ENCODE measurements at places on chromosomes 6 and 20.

- no peak for DNase-seq
These were observed 221.6 kb downstream of the OGFRL1 start for GRCh38 chr6:71510057-71510713.

DNA sequence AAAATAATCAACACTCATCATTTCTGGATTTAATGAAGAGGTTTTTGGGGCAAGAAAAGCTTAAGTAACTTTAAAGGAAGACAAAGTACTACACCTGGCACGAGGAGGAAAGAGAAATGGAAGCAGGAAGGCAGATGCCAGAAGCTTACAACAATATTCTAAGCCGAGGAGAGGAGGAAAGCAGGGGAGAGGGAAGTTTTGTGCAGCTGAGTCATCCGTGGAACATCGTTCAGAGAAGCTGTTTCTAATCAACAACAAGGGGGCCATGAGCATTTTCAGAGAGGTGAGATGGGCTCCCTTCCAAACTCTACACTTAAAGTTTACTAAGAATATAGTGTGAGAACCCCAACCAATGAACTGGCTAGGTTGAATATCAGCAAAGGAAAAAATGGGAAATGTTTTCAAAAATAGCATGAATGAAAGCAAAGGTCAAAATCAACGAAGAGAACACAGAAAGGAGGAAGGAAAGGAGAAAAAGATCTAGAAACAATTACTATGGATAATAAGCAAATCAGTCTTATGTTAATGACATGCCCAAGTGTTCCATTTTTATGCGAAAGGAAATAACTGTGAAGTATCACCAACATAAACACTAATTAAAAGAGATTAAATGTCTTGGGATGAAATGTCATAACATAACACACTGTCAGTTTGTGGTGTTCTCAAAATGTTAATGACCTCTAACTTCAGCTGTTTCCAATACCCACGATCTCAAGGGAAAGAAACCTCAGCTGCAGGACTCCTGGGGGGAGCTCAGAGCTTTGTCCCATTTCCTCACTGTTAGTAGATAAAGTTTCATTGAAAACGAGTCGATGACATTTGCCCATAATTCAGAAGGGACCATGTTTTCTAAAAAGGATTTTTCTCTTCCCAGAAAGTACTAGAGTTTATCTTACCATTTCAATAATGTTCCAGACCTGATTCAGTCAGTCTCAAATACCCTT is 203.4 kb upstream of the STXBP5 start:
- no peak for DNase-seq

- no peak for DNase-seq
These were observed 10.1 kb downstream of the TGM3 start for GRCh38 chr20:2305946-2306345.

DNA sequence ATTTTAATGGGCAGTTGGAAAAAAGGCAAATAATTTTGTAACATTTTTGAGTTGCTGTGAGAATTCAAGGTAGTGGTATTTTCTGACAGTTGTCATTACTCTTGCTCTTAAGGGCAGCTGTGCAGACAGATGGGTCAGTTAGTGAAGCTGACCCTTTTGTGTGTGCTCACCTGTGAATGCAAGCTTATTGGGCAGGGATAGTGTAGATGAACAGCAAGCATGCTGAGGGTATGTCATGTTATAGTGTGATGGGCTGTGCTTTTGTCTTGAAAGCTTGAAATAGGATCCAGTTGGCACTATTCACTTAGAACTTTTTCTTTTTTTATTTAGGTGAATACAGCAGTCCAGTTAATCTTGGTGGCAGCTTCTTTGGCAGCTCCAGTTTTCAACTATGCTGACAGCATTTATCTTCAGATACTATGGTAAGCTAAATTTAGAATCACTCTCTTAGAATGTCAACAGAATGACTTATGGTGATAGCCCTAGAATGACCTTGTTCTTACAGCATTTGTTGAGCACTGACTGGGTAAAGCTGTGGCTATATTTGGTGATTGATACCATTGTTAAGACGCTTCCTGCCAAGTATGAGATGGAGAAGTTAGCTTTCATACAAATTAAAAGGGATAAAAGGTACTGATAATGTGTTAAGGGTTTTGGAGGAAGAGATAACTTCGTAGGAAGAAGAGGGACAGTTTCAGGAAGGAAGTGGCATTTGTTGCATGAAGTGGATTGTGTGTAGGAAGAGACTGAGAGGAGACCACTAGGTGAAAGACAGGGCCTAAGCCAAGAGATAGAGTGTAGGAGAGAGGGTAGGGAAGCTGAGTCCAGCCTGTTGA is 19.5 kb downstream of the LRRN4 start:
- DNase-seq: no peak

- DNase-seq: no peak
These were observed 123.0 kb upstream of the ENPP5 start for GRCh38 chr6:46293641-46294316.

DNA sequence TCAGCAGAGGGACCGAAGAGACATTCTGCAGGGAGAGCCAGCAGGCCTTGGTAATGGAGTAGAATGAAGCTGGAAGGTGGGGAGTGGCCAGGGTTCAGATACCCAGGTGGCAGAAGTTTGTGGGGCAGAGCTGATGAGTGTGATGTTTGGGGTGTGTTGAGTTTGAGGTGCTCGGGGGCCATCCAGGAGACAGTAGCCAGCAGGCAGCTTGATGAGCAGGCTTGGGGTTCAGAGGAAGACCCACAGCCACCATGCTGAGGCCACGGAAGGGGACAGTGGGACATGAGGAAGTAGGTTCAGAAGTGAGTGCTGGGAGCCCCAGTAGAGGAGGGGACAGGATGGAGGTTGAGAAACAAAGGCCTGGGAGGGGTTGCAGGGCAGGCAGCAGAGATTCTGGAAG is 11.1 kb upstream of the FOXS1 start:
- DNase-seq: no peak

- no peak for DNase-seq
These were observed 113.1 kb downstream of the ADAT2 start for GRCh38 chr6:143337201-143337949.

Measured in NK-92 treated with Interleukin-12 subunit alpha and Interleukin-12 subunit beta, amount 100 ng/mL, for 24 hours (cell line).